ENCODE measurements at places on chromosomes 6 and 20.

DNA sequence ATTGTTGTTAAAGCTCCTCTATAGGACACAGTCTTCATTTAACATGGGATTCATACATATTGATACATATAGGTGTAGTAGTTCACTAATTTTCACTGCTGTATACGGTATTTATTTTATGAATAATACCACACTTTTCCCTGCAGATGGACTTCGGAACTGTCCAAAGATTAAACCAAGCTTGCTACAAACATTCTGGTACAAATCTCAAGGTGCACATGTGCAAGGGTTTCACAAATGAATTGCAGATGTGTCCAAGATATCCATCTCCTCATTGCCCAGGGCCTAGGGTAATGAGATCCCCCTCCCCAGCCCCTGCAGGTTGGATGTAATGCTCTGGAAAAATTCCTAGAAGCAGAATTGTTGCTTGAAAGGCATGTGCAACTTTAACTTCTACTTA, 31.4 kb downstream of the DTNBP1 start:
- no peak for DNase-seq

- DNase-seq, result no peak
These were observed 154.5 kb downstream of the CFAP61 start for GRCh38 chr20:20206788-20207187.

- no peak for DNase-seq
These were observed 197.6 kb downstream of the GMDS start for GRCh38 chr6:2047855-2048254.

DNA sequence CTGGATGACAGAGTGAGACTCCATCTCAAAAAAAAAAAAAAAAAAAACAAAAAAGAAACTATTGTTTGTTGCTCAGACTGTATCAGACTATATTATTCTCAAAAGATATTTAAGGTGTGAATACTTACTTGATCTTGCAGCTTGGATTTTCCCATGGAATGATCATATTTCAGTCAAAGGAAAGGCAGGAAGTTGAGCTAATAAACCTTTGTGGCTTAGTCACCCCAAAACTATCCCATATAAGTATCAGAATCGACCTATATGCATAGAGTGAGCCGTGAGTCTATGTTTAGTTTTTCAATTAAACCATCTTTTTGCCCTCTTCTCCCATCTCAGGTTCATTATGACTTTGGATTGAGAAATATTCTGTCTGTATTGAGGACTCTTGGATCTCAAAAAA, 152.6 kb downstream of the DNAH8 start:
- DNase-seq, result no peak

- DNase-seq, result no peak
These were observed 22.7 kb upstream of the KIF25 start for GRCh38 chr6:167974640-167975344.

DNA sequence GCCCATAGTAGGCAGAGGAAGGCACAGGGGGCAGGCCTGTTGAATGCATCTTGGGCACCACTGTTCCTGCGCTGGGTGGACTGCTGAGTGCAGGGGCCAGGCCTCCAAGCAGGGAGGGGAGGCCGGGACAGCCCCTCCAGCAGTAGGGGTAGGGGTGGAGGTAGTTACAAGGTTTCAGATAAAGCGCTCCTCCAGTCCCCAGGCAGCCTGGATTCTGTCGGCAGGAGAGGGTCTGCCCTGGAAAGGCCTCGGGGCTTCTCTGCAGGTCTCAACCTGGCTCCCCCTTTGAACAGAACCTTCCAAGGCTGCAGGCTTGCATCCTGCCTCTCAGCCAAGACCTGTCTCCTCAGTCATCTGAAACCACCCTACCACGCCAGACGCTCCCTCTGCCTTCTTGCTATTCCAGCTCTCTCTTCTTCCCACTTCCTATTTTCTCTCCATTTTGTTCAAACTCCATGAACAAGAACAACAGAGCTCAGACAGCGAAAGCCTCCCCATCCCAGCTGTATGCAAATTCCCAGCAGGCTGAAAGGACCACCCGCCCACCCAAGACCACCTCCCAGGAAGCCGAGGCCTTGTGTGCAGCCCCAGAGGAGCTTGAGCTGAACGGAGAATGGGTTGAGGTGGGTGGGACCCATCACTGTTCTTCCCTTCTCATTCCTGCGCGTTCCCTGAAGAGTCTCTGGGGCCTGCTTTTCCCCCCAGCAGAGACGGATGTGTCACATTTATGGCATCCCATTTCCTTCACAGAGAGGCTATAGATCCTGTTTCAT, 1.4 kb downstream of the MLN start:
- DNase-seq, result no peak

- DNase-seq, result no peak
These were observed 103.6 kb upstream of the SCGN start for GRCh38 chr6:25548451-25548850.

- no peak for DNase-seq
These were observed 1371.5 kb downstream of the EPHA7 start for GRCh38 chr6:92047860-92048259.

GRCh38 chr20:25351024-25351360, 39.6 kb downstream of the ABHD12 start:
- no peak for DNase-seq

GRCh38 chr6:111980971-111981840, 72.7 kb upstream of the CCN6 start:
- DNase-seq, result no peak

DNA sequence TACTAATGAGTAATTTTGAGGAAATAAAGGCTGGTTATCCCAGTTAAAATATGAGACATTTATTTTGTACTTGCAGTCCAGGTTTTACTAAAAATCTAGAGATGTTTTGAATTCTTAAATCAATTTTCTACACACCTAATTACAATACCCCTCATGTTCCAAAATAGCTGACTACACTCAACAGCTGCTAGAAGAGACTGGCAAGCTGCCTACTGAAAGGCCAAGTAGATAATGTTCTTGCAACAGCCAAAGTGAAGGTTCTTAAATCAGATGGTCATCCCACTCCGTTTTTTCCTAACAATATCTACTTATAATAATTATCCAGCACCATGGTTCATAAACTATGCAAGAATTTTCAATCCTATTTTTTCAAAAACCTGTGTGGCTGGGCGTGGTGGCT, 69.0 kb downstream of the DTNBP1 start:
- DNase-seq, result no peak

DNA sequence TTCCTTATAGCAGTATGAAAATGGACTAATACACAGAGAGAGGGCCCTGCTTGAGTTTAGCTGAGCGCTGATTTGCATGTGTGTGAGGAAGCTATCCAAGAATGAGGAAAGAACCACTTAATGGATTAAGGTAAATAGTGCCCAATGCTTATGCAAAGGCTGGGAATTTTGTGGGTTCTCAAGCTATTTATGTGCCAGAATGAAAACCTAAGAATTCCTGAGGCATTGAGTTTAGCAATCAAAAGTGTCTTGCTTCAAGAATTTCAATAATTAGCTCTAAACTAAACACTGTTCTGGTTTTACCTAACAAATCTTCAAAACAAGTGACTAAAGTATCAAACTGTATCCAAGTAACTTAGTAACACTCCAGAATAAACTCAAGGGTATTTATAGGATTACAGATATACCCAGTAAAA, 7.0 kb upstream of the OR14J1 start:
- DNase-seq, result no peak
